AG04450 (cell line): ENCODE measurements at places on chromosomes 13 and 19. TPM values are rescaled to one million over a fixed set of nuclear protein-coding genes. Genes with fewer than 3 reads are reported as not detected.

Gene IGFLR1
- polyA plus RNA-seq, result 1.3 and 2.0 TPM in 2 replicates

DNA sequence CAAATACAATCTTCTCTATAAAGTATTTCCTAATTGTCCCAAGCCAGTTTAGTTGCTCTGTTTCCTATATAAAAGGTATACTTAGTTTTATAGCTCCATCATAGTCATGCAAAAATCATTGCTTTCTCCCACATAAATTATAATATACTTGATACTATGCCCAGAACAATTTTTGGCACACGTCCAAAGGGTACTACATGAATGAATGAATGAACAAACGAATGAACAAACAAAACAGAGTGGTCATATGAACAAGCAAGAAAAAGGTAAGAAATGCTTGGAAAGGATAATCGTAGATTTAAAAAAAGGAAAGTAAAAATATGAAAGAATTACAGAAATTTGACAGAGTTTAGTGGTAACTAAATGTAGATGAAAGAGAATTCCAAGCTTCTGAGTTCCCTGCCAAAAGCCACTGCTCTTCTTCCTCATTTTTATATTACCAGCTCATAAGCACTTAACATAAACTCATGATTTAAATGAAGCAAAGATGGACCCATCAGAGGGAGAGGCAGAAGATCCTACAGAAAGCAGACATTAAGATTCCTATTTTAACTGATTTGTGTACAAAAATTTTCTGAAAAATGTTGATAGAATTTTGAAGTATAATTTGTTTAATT lies 123.2 kb downstream of the ENOX1 start:
- DNase-seq, result peak; percentile 10

GRCh38 chr13:91845612-91846011 lies 447.2 kb downstream of the GPC5 start:
- DNase-seq, result no peak

DNA sequence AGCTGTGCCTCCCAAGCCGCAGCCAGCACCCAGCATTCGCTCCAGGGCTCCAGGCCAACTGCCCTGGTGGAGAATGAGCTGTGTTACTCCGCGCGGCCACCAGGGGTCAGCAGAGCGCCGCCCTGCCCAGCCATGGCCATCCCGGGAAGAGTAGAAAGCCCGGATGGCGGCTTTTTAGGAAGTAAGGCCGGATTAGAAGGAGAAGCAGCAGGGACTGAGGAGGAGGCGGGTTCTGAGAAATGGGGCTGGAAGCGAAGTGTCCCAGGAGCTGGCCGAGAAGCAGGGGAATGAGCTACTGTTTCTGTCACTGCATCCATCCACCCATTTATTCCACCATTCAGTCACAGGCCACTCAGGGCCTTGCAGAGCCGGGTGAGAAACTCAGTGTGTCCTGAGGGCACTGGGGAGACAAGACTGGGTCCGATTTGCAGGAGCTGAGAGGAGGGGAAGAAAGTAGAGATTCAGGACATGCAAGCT lies 6.6 kb upstream of the NPAS1 start:
- DNase-seq, result peak; percentile 23

Gene CD209
- not detected in 2 replicates for polyA plus RNA-seq

DNA sequence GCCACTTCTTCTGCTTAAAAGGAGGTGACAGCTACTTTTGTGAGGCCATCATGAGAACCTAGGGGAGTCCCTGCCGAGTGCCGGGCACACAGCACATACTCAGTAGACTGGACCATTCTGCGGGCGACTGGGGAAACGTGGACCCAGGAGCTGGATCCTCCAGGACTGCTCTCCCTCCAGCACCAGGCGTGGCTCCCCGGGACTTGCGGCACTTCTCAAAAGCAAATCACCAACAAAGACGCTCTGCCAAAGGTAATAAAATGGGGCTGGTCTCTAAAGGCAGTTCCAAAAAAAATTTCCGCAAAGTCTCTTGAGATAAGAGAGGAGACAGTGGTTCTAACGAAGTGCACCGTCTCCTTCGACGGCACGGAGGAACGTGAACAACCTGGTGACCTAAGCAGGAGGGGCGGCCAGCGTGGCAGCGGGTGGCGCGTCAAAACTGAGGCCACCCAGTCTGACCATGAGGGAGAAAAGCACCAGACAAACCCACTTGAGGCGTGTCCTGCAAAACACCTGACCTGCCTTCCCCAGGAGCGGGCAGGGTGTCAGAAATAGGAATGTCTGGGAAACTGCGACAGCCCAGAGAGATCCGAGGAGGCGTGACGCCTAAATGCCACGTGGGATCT lies 1.4 kb upstream of the TMPRSS9 start:
- DNase-seq, result no peak

- DNase-seq, result no peak
Measured at GRCh38 chr13:51828730-51829567, 16.0 kb downstream of the TMEM272 start.

GRCh38 chr19:3304871-3305423 lies 61.4 kb upstream of the NFIC start:
- DNase-seq, result peak; percentile 32

DNA sequence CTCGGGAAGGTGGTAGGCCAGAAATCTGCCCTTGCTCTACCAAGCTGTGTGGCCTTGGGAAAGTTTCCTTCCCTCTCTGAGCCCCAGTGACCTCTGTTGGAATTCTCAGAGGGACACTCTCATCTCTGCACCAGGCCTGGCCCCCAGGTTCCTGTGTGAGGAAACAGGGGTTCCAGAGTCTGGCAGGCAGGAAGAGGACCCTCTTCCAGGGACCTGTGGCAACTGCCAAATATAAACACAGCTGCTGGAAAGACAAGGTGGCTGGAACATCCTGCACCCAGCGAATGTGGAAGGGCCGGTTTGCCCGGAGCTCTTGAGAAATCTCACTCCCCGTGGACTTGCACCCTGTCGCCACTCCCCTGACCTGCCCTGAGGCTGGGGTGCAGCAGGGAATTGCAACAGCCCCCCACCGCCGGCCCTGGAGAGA lies 52.8 kb downstream of the GADD45B start:
- no peak for DNase-seq
